ENCODE measurements at places on chromosomes 4 and X.

GRCh38 chrX:125791787-125792186, 374.3 kb downstream of the DCAF12L2 start:
- no peak for DNase-seq

- DNase-seq = peak; percentile 12
These were observed at the start of gene FAAH2 for GRCh38 chrX:57286507-57287251. Gene FAAH2, plus strand, starts transcription at chrX:57286706. Its CDS starts 120 bp downstream, at chrX:57286826.

- DNase-seq = no peak
These were observed 55.1 kb downstream of the RAB40A start for GRCh38 chrX:103464072-103464773.

DNA sequence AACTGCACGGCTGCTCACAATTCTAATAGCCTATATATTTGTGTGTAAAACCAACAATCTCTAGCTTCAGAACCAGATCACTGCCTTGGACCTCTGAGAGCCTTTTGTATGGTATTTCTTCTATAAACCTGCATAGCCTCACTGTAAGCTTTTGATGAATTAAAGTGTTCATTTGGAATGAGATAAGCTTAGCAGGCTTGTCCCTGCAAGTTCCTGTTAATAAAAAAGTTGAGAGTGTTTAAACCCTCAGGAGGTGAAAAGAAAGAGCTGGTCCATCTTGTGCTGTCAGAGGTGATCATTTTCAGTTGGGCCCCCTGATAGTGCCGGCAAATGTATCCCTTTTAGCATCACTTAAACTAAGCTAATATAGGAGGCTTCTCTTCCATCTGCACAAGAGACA, 191.8 kb downstream of the GPC3 start:
- no peak for DNase-seq

DNA sequence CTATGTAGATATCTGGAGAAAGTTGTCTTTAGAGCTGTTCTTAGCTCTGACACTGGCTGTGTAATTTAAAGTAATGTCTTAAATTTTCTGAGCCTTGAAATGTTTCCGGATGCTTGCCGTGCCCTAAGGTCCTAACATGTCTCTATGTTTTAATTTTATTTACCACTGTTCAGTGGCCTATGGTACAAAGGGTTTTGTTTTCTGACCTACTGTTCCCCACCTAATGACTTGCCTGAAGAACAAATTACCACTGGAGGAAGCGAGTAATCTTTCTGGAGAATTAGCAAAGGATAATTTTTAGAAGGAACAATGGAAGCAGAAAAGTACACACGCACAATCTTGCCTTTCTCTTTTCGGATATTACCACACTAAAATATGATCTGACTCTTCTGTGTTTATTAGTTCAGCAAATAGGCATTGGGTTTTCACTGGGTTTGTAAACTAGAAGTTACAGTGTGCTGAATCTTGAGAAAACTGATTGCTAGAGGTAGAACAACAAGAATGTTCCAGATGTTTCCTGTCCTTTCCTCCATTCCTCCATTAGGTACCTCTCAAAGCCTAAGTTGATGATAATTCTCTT, 435.9 kb downstream of the PACRGL start:
- DNase-seq = no peak

- no peak for DNase-seq
These were observed 69.9 kb downstream of the USP38 start for GRCh38 chr4:143254491-143255226.

DNA sequence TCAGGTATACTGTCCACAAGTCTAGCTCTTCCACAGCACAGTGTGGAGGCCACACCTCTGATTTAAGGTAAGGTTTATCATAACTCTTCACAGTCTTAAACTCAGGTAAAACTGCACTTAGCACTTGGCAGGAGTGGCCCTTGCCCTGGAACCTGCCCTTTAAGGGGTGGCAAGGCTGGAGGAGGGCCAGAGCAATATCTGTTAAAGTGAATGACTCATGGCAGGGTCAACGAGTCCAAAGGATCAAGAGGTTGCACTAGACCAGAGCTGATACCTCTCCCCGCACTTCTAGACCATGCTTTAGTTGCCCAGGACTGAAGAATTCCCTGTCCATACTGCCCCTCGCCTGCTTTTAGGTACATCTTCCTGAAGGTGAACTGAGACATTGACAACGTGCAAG, 14.7 kb upstream of the GPR50 start:
- DNase-seq = no peak

- DNase-seq = no peak
These were observed 50.7 kb upstream of the SPRY1 start for GRCh38 chr4:123345935-123346300.

DNA sequence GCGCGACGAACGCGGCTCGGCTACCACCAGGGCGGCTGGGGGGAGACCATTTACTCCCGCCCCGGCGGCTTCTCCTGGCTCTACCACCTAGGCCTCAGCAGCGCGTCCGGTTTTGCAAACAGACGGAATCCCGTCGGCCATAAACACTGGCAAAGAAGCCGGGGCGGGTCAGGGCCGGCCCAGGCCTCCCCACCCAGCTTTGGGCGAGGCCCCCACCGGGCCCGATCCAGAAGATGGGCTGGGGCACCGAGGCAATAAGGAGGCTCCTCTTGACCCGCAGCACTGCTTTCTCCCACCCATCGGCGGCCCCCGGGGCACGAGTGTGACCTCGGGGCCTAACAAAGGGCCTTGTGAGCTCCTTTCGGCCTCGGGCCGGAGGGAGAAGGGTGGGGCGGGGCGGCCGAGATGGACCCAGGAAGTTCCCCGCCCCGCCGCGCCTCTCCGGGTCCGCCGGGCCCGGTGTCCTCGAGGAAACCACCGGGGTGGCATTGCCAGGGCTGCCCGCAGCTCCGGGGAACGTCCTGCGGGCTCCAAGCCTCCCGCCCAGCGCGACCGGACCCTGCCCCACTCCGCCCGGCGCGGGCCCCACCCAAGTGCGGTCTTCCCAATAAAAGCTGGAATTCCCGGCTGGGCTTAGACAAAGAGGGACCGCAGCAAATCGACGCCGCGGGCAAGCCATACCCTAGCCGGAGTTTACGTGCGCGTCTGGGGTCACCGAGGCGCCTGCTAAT, 5.9 kb downstream of the BCOR start:
- no peak for DNase-seq

DNA sequence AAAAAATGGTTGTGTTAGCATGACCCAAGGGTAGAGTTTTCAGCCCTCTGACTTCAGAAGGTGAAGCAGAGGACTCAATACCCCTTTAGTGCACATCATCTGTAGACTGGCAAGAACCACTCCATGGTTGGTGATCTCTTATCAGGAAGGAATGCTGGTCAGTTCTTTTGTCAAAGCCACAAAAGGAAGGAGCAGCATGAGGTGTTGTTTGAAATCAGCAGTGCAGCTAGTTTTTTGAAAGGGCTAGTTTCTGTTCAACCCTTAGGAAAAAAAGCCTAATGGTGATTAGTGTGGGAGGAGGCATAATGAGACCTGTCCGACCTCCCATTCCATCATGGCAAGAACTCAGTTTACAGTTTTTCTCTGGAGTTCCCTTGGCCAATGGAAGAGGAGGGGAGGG, 362.0 kb upstream of the CT83 start:
- no peak for DNase-seq

- no peak for DNase-seq
These were observed 37.0 kb downstream of the NSG1 start for GRCh38 chr4:4423706-4424498.

GRCh38 chr4:30989508-30989907, 269.3 kb downstream of the PCDH7 start:
- no peak for DNase-seq

DNA sequence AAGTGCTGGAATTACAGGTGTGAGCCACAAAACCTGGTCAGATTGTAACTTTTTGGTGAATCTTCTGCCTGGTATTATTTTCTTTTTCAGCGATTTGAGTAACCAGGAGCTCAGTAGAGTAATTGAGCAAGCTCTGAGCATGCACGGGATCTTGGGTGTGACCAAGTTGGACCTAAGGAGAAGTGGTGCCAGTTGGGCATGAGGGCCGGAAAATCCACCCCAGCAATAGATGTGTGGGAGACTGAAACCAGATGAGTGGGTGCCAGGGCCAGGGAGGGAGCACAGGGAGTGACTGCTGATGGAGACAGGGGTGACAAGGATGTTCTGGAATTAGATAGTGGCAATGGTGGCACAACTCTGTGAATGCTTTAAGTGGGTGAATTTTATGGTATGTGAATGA, 3.7 kb upstream of the CCNQ start:
- no peak for DNase-seq

DNA sequence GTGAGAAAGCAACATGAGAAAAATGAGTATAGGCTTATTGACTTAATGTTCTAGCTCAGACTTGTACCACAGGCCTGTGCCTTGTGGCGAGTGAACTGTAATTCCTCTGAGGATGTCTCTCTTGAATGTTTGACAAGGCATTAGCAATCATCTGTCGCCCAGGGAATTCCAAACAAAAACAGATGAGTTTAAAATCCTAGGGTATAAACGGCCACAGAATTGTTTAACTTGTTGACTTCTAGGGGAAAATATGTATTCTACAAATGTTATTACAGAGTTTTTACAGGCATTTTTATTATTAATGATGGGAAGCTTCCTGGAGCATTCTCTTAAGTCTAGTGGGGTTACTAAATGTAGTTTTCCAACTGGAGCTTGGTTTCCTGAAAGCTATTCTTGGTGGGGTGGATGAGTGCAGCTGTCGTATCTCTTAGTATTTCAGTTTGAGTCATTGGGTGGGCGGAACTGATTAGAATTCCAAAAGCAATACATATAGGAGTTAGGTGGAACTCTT, 40.6 kb downstream of the ARHGAP10 start:
- DNase-seq = no peak

DNA sequence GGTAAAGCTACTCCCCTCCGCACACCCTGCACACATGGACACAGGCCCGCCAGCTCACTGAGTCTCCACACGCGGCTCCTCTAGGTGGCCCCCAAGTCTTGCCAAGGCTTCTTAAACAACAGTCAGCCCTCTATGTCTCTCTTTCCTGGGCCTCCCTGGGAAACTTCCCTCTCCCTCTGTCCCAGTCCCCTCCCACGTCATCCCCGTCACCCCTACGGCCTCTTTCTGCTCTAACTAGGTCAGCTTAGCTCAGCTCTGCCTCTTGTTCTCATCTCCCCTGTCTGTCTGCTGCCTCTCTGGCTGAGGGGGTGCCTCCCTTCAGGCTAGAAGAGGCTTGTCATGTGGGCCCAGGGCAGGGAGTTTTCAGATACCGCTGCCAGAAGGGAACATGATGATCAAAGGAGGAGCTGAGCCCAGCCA, 38.8 kb downstream of the SEPTIN6 start:
- DNase-seq = no peak

DNA sequence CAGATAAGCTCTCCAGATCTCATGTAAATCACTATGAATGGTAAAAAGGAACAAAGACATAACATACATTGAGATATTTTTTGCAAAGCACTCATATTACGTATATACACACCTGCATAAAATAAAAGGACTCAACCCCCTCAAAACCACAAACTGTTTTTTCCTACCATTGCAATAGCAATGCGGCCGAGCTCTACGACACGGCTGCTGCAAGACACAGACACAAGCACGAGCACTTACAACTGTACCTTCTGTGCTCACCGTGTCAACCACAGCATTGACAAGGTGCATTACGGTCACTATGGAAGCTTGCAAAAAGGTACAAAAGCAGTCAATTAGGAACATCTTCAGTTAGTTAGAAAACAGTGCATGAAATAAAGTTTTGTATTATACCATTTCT, 37.1 kb upstream of the MTNR1A start:
- no peak for DNase-seq

DNA sequence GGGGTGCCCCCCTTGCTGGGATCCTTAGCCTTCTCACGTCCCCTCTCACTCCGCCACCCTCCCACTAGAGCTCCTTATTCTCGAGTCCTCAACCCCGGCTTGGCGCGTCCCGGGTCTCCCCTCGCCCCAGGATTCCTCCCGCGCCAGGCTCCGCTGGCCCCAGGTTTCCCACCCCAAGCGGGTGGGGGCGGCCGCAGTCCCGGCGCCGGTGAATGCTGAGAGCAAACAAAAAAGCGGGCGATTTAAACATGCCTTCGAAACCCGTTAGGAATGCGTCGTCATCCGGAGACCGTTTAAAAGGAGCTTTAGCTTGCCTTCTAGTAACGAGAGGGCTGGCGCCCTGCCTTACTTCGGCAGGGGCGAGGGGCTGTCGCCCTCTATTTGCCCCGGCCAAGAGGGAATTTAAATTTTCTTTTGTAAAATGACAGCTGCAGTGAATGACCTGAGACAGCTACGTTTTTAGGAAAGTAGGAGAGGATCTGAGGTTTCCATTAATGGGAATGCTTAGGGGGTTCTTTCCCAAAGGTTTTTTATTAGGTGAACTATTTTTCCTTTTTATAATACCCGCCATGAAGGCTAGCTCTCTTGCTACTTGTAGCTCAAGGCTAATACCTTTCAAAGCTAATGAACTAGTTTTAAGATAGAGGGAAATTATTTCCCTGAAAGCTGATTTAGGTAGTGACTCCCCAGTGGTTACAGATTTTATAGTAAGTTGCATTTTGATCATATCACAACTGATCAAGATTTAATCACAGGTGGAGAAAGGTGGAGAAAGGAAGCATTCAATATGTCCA, 3.1 kb downstream of the JADE1 start:
- no peak for DNase-seq

- DNase-seq = no peak
These were observed 198.3 kb downstream of the ARAP2 start for GRCh38 chr4:36046026-36046425.

DNA sequence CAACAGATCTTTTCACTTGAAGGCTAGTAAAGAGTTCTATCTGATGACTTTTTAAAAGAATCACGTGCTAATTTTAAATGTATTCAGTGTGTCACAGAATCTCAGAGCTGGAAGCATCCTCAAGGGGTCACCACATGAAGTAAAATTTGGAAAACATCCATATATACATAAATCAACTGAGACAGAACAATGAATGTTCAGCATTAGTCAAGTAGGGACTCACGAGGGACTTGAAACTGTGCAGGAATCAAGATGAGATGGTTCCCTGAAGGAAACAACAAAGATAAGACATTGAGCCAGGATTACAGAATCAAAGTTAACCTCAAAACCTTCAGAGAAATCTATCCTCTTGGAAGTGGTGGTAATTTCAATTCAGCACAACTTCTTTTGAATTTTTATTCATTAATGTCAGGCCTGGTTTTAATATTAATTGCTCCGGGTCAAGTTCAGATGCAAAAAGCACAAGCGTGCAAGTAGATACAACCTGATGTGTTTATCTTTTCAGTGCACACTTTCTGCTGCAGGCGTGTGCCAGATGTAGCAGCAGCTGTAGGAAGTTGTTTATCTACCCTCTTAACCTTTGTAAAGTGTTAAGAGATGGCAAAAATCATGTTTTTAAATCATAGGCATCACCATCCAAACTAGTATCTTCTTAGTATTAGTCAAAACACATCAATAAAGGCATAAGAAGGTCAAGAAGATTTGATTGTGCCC, 87.7 kb upstream of the SRD5A3 start:
- DNase-seq = no peak

GRCh38 chr4:47368211-47368610, 95.3 kb downstream of the COMMD8 start:
- DNase-seq = no peak

GRCh38 chr4:143721317-143721716, 20.8 kb upstream of the FREM3 start:
- DNase-seq = no peak
